IMR-90 (cell line): ENCODE measurements at places on chromosomes 16 and 17.

- no peak for DNase-seq
- H3K27me3 ChIP-seq = no peaks in the 10 kb centered on the region
- peaks cover 44% of the 10 kb centered on the region for H3K36me3 ChIP-seq
- peaks cover 5% of the 10 kb centered on the region for H3K4me1 ChIP-seq
These were observed 10.8 kb upstream of the LGALS3BP start for GRCh38 chr17:78990349-78991016.

DNA sequence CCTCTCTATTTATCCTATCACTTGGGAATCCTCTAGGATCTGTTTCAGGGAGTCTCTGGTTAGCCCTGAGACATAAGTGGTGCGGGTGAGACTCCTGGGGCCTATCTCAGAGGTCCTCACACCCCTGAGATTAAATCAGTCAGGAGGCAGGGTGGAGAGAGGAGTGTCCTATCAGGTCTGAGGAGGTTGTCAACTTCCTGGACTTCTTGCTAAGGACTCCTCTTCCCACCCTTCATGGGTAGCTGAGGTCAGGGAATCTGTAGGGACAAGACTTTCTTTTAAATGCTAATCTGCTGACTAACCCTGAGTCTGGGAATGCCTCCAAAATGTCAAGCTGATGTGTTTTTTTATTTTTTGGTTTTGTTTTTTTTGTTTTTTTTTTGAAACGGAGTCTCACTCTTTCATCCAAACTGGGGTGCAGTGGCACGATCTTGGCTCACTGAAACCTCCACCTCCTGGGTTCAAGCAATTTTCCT lies 6.6 kb upstream of the ARMC5 start:
- DNase-seq = peak; percentile 94
- peak overlapping the region; percentile 91 for H3K27ac ChIP-seq
- H3K4me1 ChIP-seq = peaks cover 22% of the 10 kb centered on the region
- no peak overlapping the region for H3K4me3 ChIP-seq

DNA sequence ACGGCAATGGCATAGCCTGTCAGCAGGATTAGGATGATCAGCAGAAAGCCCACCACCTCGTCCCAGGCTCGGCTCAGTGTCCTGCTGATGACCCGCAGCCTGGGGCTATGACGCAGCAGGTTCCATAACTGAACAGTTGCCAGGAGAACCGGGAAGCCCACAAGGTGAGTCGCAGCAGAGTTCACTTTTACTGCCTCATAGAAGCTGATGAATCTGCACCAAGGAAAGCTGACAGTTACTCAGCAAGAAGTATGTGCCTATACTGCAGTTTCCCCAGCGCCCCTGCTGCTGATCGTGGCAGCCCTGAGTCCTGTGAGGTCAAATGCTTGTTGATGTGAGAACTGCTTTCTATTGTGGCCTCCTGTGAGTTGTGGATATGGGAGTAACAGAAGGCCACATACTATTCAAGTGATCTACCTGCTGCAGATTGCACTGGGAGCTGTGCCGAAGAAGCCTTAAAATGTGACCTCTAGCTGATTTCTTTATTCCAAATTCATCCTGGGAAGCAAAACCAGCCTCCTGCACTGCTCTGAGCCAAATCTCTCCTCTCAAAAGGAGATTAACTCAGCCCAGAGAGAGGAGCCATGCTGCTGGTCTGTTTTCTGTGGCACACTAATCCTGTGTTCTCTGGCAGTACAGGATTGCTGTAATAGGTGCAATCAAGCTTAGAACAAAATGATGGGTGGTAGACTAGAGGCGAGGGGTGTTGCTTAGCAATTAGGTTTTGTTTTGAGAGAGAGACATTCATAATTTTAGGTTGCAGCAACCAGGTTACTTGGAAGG lies 38.8 kb downstream of the IST1 start:
- H3K4me3 ChIP-seq = no peak overlapping the region
- peaks cover 16% of the 10 kb centered on the region for H3K36me3 ChIP-seq
- H3K27ac ChIP-seq = no peak overlapping the region
- H3K4me1 ChIP-seq = peaks cover 6% of the 10 kb centered on the region
- no peaks in the 10 kb centered on the region for H3K27me3 ChIP-seq

DNA sequence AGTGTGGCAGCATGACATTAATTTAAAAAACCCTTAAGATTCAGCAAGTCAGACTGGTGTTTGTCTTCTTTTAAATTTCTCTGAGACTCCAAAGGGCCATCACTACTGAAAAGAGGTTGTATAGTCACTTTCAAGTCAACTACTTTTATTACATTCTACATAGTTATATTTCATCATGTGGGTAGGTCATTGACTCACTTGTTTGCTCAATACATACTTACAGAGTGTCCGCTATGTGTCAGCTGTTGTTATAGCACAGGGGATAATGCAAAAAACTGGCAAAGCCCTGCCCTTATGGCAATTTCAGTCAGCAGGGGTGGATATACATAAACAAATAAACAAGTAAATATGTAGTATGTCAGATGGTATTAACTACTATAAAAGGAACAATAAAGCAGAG lies 2.5 kb upstream of the MYH4 start:
- no peaks in the 10 kb centered on the region for H3K36me3 ChIP-seq
- no peak overlapping the region for H3K27ac ChIP-seq
- H3K4me3 ChIP-seq = no peak overlapping the region
- DNase-seq = peak; percentile 3

DNA sequence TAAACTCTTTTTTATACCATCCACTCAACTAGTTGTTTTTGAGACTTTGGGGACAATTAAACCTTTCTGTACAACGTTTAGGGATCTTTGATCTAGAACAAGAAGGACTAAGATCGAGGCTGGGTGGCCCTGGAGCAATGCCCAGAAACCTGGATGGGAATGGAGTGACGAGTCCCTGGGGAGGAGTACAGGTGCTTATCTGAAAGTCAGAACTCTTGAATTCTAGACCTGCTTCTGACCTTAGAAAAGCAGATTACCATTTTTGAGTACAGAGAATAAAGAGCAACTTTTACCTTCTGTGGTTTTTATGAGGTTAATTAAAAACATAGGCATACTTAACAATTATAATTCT lies 17.8 kb downstream of the UBE2Z start:
- H3K4me3 ChIP-seq = no peak overlapping the region
- peaks cover 81% of the 10 kb centered on the region for H3K36me3 ChIP-seq
- no peak overlapping the region for H3K27ac ChIP-seq

DNA sequence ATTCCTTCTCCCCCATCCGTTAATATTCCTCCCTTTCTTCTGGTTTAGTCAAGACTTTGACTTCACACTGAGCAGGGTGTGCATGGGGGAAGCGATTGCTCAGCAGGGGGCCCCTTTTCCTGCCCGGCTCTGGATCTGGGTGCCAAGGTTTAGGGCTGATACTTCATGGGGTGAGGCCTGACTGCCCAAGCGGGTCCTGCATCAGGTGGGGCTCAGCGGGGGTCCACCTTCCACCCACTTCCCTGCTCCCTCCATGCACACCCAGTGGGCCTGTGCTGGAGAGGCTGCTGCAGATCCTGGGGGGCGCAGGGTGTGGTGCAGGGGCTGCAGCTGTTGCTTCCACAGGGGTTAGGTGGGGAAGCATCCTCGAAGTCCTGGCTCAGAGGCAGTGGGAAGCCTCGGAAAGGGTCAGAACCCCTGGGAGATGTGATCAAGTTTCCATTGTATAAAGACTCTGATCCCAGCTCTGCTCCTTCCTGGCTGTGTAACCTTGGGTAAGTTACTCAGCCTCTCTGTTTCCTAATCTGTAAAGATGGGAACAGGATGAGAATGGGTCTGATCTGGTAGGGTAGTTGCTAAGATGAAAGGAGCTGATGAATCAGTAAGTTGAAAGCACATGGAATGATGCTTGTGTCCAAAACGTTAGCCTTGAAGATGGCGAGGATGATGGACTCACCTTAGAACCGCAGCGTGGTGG lies 53.3 kb downstream of the MGAT5B start:
- no peak overlapping the region for H3K27ac ChIP-seq
- peaks cover 35% of the 10 kb centered on the region for H3K27me3 ChIP-seq
- no peak for DNase-seq
- H3K4me3 ChIP-seq = no peak overlapping the region

GRCh38 chr16:65624666-65625065 lies 502.8 kb upstream of the CDH11 start:
- no peak overlapping the region for H3K4me3 ChIP-seq
- no peaks in the 10 kb centered on the region for H3K36me3 ChIP-seq
- H3K27me3 ChIP-seq = peaks cover 6% of the 10 kb centered on the region
- peaks cover 4% of the 10 kb centered on the region; the same call in 1 of the 2 replicates for H3K4me1 ChIP-seq
- DNase-seq = no peak
- H3K27ac ChIP-seq = no peak overlapping the region

DNA sequence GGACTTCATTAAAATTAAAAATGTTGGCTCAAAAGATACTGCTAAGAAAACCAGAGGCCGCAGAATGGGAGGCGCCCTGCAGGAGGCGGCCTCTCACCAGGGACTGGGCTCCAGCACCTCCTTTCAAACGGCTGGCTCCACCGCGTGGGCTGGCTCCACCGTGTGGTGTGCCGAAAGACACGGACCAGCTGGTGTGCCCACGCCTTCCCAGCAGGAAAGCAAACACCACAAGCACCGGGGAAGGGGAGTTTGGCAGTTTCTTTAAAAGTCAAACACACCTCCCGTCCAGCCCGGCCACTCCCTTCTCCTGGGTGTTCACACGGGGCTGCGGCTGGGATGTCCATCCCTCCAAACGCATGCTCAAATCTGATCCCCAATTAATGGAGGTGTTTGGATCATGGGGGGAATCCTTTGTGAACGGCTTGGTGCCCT lies 13.9 kb downstream of the HAGH start:
- peak overlapping the region; percentile 19; the same call in 1 of the 2 replicates for H3K27ac ChIP-seq
- peak; percentile 85 for DNase-seq
- no peak overlapping the region for H3K4me3 ChIP-seq
- peaks cover 4% of the 10 kb centered on the region; the same call in 1 of the 2 replicates for H3K4me1 ChIP-seq
- H3K36me3 ChIP-seq = peaks cover 23% of the 10 kb centered on the region; the same call in 1 of the 2 replicates
- H3K27me3 ChIP-seq = no peaks in the 10 kb centered on the region

GRCh38 chr17:4150096-4150495 lies 7.1 kb downstream of the CYB5D2 start:
- DNase-seq = no peak
- H3K36me3 ChIP-seq = peaks cover 9% of the 10 kb centered on the region
- H3K27ac ChIP-seq = no peak overlapping the region
- no peaks in the 10 kb centered on the region for H3K27me3 ChIP-seq

- no peaks in the 10 kb centered on the region for H3K4me1 ChIP-seq
- H3K4me3 ChIP-seq = peak overlapping the region; percentile 65
- no peak overlapping the region for H3K27ac ChIP-seq
These were observed 11.2 kb downstream of the ZNF771 start for GRCh38 chr16:30418350-30419181.
